Activated CD8-positive, alpha-beta T cell treated with anti-CD3 and anti-CD28 coated beads, Interleukin-2, amount 10 ng/mL, durations not matched to agents 7 days and 5 days (primary cell): ENCODE measurements at places on chromosomes 16 and 17. TPM values are rescaled to one million over a fixed set of nuclear protein-coding genes. Genes with fewer than 3 reads are reported as not detected.

ANKRD40CL gene
- not detected for total RNA-seq

LGALS9B gene
- 0.45 TPM for total RNA-seq

GFER gene
- total RNA-seq = 27.2 TPM

NPIPA7 gene
- total RNA-seq = 7.9 TPM

ZNF267 gene
- total RNA-seq = 49.8 TPM

CLEC10A gene
- total RNA-seq = not detected

SLC5A11 gene
- 0.44 TPM for total RNA-seq

HS3ST3B1 gene
- 9.9 TPM for total RNA-seq

PRDM7 gene
- not detected for total RNA-seq

HOXB1 gene
- not detected for total RNA-seq

FBXW10 gene
- not detected for total RNA-seq

VPS35L gene
- 65.1 TPM for total RNA-seq

GFAP gene
- not detected for total RNA-seq

MT2A gene
- total RNA-seq = 210 TPM

ITGB4 gene
- total RNA-seq = 2.0 TPM

CDT1 gene
- total RNA-seq = 126 TPM

PIPOX gene
- 0.53 TPM for total RNA-seq

KRTAP1-1 gene
- not detected for total RNA-seq

GRAPL gene
- total RNA-seq = 13.6 TPM

HS3ST3A1 gene
- not detected for total RNA-seq

ABCC12 gene
- not detected for total RNA-seq

KRT33A gene
- not detected for total RNA-seq

CRYBA1 gene
- total RNA-seq = not detected

ZPBP2 gene
- not detected for total RNA-seq
